NCI-H2171 (cell line): ENCODE measurements at places on chromosomes 5 and 9.

GRCh38 chr9:69097064-69097463 lies 61.5 kb downstream of the FXN start:
- DNase-seq: no peak

- DNase-seq: no peak
Measured at GRCh38 chr5:81097713-81098112, 135.4 kb upstream of the CKMT2 start.

DNA sequence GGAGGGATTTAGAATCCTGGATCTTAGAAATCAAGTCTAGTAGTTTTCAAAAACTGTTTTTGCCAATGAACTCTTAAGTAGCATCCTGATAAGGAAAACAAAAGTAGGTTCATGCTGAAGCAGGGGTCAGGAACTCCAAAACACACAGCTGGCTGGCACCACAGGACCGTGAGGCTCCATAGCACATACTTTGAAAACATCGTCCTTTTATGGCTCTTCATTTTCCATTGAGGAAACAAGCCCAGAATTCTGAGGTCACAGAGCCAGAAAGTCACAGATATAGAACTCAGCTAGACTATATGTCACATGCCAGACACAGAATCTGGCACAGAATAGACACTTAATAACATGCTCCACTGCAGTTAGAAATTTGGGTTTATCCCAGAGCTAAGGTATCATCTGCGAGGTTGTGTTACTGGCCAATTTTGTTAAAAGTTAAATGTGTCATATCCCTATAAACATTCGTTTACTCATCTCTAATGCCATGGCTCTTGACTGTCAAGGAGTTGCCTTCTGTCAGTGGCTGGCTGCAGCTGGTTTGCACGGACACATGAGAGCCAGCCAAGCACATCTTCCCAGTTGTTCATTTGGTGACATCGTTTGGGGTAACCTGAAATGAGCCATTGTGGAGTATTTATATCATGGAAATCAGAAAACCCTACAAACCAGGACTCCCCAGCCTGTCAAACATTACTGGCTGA lies 58.8 kb downstream of the FAM78A start:
- DNase-seq: no peak

DNA sequence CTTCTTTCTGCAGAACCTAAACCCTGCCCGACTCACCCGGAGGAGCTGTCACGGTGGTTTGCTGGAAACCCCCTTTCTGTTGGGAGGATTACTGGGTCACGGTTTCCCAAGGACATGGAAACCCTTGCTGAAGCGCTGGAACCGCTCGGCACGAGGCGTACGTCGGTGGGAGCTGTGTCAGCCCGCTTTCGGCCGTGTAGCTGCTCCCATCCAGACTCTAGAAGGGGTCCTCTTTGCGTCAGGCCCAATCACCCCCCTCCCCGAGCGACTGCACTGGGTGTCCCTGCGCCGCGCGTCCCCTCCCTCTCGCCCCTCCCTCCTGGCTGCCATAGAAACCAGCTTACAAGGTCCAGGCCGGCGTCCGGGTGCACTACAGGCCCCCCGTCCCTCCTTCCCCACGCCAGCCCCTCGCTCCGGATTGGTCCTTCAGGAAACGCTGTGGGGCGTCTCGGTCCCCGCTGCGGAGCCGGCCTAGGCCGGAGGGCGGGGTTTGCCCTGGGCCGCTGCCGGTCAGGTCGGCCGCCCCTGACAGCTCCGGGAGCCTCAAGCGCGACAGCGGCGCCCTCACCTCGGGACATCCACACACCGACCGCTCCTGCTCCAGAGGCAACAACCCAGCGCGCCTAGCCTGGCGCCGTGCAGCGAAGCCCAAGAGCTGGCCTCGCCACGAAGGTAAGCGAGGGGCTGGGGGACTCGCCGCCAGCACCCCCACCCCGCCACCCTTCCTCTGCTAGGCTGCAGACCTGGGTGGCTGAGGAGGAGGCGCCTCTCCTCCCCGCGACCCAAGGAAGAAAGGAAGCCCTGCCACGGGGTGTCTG lies at the start of gene NIM1K:
Gene NIM1K, plus strand, starts transcription at position 486 of the 818 bp plus-strand sequence. CDS start 53,551 bp downstream, outside the sequence.
- DNase-seq: no peak

GRCh38 chr9:107222020-107222522 lies 61.0 kb upstream of the RAD23B start:
- no peak for DNase-seq

- DNase-seq: no peak
Measured at GRCh38 chr5:157050050-157050449, 8.9 kb downstream of the HAVCR1 start.

- no peak for DNase-seq
Measured at GRCh38 chr5:153714798-153715197, 224.3 kb downstream of the GRIA1 start.

GRCh38 chr5:95449460-95449859 lies 58.3 kb downstream of the FAM81B start:
- no peak for DNase-seq

GRCh38 chr5:80701597-80701996 lies 46.8 kb upstream of the DHFR start:
- DNase-seq: no peak

GRCh38 chr5:152170350-152170749 lies 234.7 kb downstream of the NMUR2 start:
- no peak for DNase-seq

- no peak for DNase-seq
Measured at GRCh38 chr9:27487927-27488326, 36.2 kb upstream of the IFNK start.

GRCh38 chr9:134025606-134026541 lies 593 bp downstream of the BRD3OS start:
- peak; percentile 69 for DNase-seq

GRCh38 chr9:93667006-93667405 lies 90.6 kb downstream of the PHF2 start:
- DNase-seq: no peak

DNA sequence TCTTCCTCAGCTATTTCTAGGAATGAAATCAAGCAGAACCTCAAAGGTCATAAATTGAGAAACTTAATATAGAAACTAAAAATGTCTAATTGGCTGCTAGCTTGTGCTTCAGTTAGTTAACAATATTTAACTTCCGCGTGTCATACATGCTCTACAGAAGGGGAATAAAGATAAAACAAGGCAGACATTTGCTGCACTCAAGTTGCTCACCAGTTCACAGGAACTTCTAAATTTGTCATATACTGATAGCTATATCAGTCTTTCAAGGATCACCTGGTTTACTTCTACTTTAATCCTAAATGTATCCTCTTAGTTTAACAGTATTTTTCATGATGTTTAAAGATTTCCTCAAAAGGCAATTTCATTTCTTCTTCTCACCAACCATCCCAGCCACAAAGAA lies 8.4 kb downstream of the CCNH start:
- no peak for DNase-seq

GRCh38 chr9:112562235-112562958 lies 75.8 kb downstream of the KIAA1958 start:
- DNase-seq: no peak

DNA sequence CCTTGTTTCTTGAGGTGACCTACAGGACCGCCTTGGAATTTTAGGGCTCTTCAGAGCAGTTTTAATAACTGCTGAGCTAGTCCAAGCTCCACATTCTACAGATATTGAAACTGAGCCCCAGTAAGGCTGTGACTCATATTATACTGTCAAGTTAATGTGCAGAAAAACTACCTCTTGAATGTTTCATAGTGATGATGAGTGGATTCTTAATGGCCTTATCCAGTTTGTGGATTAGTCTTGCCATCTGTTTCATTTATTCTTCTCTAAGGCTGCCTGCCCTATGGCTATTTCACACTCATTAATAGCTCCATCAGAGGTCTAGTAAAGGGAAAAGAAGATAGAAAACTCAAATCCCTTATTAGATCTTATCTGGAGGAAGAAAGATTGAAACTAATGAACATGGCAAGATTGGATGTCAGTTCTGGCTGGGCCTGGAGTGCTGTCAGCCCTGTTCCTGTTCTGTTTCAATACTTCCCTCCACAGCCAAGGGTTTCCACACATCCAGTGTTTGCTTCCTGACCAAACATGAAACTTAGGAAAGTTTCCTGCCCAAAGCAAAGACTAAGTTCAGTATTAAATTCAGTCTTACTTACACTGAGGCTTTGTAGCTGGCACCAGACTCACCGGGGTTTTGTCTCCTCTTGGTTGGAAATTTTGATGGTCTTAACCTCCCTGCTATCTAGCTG lies 215.6 kb upstream of the DMAC1 start:
- no peak for DNase-seq

GRCh38 chr5:180173198-180173544 lies 35.8 kb downstream of the RASGEF1C start:
- DNase-seq: no peak

DNA sequence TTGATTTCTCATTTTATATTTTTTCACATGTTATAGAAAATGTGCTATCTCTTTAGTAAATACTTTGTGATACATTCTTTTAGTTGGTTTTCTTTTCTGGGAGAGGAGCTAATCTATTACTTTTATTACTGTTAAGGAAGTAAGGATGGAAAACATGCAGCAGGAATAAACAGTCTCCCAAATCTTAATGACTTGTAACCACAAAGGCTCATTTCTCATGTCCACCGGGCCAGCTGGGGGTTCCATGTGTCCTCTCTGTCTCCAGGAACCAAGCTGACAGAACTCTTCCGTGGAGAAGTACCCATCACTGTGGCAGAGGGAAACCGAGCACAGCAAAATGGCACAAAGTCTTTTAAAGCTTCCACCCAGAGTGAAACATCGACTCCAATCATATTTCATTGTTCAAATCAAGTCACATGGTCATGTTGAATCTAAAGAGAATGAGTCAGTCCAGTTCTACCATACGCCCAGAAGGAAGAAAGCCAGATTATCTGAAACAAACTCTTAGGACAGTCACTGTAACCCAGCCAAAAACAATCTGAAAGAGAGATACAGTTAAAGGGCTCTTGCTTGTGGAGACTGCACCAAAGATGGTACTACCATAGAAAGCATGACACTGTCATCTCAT lies 97.1 kb upstream of the CDH6 start:
- no peak for DNase-seq

DNA sequence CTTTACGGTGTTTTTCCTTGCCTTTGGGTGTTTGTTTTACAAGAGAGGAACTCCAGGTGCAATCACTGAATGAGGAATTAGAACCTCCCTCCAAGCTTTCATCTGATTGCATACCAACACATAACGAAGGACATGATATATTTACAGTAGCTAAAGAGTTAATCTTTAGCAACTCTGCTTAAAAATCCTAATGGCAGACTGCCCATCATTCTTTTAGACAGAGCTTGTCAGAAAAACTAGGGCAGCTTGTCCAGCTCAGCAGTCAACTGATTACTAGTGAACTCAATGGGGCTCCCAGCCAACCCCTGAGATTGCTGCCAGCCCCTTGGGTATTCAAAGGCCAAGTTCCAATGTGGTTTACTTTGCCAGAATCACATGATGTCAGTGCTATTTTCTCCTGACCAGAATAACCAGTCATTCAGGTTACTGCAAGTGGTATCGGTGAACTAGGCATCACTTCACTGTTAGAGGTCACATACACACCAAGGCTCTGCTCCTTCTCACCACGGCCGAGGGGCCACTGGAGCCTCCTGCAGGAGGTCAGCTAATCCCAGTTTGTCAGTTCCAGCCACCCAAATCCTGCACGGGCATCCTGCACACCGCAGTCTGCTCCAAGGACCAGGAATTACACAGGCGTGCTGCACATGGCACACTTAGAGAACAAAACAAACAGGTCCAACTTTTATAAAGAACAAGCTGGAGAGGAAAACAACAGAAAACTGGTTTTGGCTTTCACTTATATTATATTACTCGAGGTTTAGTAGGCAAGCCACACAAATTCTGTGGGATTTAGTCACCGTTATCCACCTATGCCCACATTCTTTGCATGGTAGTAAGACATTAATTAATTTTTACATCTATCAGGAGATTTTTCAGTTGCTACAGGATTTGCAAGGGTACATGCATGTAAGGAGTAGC lies 62.5 kb downstream of the NFIB start:
- DNase-seq: no peak

- no peak for DNase-seq
Measured at GRCh38 chr5:160448886-160449285, 27.2 kb downstream of the PTTG1 start.

- DNase-seq: peak; percentile 8
Measured at GRCh38 chr9:70020217-70020616, 23.4 kb upstream of the MAMDC2 start.

DNA sequence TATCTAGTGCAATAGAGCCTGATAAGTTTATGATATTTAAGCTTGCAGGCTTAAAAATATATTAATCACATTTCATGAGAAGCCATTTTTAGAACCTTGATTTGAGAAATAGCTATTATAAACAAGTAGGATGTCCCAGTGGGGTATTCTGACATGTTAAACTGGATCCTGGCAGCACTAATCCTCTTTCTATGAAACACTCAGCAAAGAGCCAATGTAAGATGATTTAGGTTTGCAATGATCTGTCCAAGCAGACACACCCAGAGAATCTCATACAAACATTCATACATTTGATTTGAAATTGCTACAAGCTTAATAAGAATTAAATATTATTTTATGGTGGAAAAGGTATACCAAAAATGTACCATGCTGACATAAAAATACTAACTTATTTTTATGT lies 86.5 kb downstream of the ERP44 start:
- DNase-seq: no peak

GRCh38 chr5:96640696-96641095 lies 21.5 kb upstream of the CAST start:
- peak; percentile 26 for DNase-seq

- DNase-seq: no peak
Measured at GRCh38 chr9:128877852-128878251, 3.9 kb downstream of the KYAT1 start.

GRCh38 chr5:102857076-102857818 lies 102.1 kb downstream of the PAM start:
- no peak for DNase-seq

DNA sequence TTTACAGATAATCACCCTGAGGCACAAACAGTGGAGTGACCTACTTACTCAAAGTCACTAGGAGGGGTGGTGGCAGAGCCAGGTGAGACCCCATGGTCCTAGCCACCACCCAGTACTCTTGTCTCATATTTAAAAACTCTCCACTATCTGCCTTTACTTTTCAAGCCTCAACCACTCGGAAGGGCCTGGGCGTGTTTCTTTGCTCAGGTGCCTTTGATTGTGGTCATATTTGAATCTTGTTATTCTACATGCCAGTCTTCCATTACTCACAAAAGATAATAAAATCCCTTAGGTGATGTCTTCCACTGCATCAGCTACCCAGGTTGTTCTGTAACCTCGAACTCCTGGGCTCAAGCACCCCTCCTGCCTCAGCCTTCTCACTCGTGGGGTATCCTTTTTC lies 20.7 kb upstream of the TRIM36 start:
- no peak for DNase-seq

GRCh38 chr5:50299896-50300295 lies 141.2 kb downstream of the EMB start:
- no peak for DNase-seq

- DNase-seq: no peak
Measured at GRCh38 chr5:106860398-106861044, 810.2 kb downstream of the EFNA5 start.

- no peak for DNase-seq
Measured at GRCh38 chr9:131043087-131043486, 34.1 kb downstream of the LAMC3 start.

DNA sequence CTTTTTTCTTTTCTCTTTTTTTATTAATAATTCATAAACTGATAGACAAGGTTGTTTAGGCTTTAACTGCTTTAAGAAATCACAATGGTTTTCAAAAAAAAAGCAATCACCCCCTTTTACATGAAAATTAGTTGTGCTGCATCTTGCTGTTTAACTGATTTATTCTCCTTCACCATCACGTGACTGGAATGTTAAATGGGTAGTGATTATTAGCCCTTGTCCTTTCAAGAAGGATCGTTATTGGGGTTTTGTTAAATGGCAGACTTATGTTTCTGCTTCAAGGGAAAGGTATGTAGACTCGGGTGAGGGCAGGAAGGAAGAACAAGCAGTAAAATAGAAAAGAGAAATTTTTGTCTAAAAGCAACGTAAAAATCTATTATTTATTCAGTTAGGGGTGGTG lies 175.6 kb upstream of the TLE4 start:
- no peak for DNase-seq
